Muscle of arm (tissue), 14 donors: ENCODE measurements at places on chromosomes 12 and 14.

GRCh38 chr12:1436015-1436414 lies 158.4 kb downstream of the FBXL14 start:
- DNase-seq, result no peak

DNA sequence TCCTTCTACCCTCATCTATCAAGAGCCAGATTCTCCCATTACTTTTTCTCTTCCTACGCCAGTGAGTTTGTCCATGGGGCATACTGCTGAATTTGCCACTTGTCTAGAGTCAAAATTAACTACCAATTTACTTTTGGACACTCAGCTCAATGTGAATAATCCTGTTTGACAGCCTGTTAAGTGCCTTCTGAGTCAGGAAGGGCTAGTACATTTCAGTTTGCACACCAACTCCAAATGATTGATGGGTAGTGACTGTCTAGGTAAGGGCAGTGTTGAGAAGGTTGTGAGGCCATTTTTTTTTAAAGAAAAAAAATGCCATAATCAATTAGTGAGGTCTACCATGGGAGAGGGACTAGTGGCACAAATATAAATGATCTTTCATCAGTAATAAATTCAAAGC lies 21.8 kb upstream of the TRIM9 start:
- no peak for DNase-seq

DNA sequence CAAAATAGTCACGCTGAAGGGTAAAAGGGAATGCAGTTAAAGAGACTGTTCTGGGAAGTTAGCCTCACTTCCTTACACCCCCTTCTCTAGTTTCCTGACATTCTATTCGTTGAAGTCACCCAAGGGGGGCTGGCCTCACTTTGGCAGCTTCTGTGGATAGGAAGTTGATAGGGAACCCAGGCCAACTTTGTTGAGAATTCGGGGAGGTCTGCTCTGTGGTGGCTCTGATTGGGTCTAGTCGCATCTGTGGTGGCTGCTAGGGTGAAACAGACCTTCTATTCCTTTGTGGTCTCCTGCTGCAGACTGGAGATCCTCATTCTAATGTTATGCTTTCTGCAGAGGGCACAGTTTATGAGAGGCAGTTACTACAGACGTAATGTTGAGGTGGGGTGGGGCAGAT lies 28.8 kb upstream of the GZMB start:
- peak; percentile 20 for DNase-seq

GRCh38 chr12:132600048-132601032 lies 10.0 kb downstream of the LRCOL1 start:
- DNase-seq, result peak; percentile 79

DNA sequence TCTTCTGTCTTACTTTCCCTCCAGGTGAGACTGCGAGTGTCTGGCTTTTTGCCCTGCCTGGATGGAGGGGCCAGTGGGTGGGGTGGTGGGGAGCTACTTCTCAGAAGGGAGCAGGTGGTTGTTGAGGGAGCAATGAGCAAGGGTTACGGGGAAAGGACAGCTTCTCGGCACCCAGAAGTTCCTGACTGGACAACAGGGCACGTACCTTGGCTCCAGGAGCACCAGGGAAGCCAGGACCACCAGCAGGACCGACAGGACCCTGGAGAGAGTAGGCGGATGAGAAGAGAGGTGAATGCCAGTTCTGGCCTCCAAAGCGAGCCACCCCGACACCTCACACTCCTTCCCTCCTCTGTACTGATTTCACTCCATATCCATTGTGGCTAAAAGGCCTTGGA lies 15.3 kb downstream of the COL2A1 start:
- DNase-seq, result no peak
